ENCODE measurements at places on chromosomes 11 and 22.

DNA sequence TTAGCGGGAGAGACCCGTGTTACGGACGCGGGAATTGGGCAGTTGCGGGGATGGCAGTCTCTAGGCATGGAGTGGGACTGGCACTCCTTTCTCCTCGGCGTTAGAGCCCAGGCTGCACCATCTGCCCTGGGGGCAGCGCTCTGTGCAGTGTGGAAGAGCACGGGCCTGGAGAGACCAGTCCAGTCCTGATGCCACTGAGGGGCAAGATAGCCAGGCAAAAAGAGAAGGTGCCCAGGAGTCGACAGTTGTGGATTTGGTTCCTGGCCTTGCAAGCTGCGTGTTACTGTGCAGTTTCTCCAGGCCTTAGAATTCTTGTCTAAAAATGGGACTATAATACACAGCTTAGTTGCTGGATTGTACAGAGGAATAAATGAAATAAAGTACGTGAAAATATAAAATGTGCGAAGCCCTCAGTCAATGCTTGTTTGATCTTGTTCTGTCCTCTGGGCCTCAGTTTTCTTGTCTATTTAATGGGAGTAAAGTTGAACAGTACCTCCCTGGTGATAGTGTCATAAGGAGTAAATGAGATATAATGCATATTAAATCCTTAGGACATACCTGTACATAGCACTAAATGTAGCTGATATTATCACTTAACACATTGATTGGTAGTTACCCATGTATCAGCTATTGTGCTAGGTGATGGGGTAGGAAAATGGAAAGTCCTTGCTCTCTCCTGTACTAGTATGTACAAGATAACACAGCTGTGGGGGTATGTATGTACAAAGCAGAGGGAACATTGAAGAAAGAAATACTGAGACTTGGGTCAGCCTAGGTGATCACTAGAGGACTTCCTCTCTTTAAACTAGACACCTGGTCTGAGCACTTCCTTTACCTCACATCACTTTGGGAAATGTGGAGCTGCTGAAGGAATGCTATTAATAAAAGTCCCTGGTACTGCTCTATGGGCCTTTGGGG, 1.2 kb downstream of the ATXN10 start:
- DNase-seq: no peak

GRCh38 chr11:76455331-76455730, 10.5 kb downstream of the EMSY start:
- DNase-seq: no peak

GRCh38 chr11:14148653-14149273, 186.2 kb downstream of the SPON1 start:
- no peak for DNase-seq

GRCh38 chr11:129281471-129282415, 89.6 kb upstream of the ARHGAP32 start:
- DNase-seq: no peak

- no peak for DNase-seq
These were observed 27.5 kb upstream of the POU2AF1 start for GRCh38 chr11:111406589-111406988.

DNA sequence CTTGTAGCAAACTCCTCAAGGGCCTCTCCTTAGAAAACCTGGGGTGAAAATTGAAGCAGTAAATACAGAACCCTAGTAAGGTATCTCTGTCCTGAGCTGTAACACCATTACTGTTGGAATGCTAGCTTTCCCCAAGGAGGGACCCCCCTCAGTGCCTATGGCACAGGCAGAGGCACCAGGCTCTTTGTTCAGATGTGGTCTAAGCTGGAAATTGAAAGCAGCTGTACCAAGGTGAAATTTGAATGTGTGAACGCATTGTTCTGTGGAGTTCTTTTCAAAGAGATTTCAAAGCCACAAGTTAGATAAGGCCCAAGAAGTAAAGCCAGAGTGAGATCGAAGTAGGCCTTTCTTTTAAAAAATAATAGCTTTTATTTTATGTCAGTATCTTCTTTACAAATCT, 71.9 kb upstream of the HORMAD2 start:
- no peak for DNase-seq

DNA sequence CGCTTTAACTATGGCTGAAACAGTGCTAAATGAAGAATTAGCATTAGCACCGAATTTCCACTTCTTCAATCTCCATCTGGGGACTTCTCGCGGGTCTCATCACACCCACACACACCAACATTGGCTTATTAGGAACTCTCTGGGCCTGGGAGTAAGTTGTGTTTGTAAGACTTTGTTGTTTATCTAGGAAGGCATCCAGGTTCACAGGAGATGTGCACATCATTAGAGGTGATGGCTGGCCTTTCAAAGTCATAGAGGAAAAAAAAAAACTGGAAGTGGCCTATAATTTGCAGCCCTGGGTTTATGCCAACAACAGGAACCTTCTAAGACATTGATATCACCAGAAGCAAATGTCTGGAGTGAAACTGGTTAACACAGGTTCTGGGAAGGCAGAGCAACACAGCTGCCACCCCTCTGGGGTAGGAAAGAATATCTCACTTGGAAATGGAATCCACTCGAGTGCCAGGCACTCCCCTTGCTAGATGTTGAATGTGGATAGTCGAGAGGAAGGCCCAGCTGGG, 84.5 kb downstream of the TRAF6 start:
- no peak for DNase-seq

DNA sequence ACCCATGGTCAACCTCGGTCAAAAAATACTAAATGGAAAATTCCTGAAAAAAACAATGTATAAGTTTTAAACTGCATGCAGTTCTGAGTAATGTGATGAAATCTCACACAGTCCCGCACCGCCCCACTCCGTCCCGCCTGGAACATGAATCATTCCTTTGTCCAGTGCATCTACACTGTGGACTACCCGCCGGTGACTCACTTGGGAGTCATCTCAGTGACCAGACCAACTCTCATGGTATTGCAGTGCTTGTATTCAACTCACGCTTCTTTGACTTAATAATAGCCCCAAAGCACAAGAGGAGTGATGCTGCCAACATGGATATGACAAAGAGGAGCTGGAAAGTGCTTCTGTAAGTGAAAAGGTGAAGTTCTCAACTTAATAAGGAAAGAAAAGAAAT, 48.8 kb downstream of the ARHGAP32 start:
- DNase-seq: no peak

DNA sequence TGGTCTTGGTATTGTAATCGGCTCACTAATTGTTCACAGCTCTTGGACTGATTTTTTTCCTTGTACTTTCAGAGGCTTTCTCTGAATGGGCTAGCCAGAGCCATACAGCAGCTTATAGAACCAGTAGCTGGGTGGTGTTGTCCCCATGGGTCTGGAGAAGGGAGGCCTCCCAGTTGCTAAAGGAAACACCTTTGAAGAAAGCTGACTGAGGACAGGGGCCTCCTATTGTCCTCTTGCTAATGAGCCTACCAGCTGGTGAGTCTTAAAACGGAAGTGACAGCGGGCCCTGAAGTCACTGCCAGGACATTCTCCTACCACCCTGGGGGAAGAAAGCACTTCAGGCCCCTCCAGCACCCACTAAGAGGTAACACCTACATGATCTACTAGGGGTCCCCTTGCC, 9.9 kb downstream of the FADS3 start:
- no peak for DNase-seq

DNA sequence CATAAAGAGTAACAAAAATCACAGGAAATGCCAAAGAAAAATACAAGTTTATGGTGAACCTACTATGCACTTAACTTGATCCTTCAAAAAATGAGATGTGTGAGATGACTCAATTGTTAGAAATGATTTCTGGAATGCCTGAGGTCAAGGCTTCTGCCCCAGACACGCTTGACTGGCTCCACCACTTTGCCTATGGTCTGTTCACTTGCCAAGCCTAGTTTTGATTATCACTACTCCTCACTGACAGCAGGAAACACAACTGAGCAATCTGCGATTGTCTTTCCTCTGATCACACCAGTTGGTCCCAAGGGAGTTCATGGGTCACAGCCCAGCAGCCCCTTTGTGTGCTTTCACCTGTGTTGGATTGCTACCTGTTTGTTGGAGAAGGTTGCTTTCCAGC, 20.6 kb upstream of the PRDM10 start:
- no peak for DNase-seq

DNA sequence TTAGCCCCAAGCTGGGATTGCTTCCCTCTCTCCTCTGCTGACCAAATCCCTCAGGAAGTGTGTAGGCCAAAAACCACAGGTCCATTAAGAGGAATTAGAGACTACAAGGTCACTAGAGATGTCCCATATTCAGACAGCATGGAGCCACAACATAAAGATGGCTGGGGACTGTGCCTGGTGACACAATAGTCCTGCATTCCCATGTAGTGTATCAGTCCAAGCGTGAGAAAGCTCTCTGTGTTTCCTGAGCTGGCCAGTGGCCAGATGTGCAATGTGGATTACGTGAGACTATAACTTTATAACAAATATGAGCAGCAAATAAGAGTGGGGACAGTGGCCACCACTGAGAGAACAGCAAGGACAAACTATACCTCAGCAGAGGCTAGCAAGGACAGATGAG, 7.6 kb upstream of the MS4A10 start:
- no peak for DNase-seq

- DNase-seq: no peak
These were observed 58.4 kb upstream of the FBXO3 start for GRCh38 chr11:33832676-33833075.

DNA sequence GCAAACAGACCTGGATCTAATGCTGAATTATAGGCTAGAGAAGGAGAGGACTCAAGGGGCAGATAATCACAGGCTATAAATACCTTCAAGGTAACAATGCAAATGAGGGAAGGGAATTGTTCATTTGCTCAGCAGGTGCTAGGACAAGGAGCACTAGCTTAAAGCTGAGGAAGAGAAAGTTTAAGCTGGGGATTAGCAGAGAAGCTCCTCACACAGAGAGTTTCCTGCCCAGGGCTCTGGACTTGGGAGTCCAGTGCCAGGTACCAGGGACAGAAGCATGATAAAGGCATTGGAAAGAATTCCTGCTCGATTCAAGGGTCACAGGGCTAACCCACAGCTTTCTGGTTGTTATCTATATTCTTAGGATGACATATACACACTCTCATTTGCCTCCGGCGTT, 509.9 kb downstream of the NTM start:
- DNase-seq: no peak

GRCh38 chr11:66022401-66023185, 3.7 kb downstream of the CATSPER1 start:
- peak; percentile 78 for DNase-seq

DNA sequence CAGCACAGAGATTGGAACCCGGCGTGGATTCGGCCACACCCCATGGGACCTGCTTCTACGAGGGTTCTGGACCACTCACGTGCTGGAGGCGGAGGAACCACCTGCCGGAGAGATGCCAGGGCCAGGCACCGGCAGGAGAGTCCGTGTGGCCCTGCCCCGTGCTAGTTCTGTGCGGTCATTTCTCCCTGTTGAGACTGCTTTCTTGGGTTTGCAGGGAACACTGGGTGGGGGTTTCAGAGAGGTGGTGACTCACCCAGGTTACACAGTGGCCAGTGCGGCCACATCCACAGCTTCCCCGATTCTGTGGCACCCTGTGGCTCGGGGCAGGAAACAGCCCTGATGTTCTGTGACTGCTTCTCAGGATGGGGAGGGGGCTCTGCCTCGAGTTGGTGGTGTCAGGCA, 3.6 kb upstream of the PHLDA2 start:
- no peak for DNase-seq

- no peak for DNase-seq
These were observed 19.3 kb upstream of the SHISAL1 start for GRCh38 chr22:44331881-44332714.

DNA sequence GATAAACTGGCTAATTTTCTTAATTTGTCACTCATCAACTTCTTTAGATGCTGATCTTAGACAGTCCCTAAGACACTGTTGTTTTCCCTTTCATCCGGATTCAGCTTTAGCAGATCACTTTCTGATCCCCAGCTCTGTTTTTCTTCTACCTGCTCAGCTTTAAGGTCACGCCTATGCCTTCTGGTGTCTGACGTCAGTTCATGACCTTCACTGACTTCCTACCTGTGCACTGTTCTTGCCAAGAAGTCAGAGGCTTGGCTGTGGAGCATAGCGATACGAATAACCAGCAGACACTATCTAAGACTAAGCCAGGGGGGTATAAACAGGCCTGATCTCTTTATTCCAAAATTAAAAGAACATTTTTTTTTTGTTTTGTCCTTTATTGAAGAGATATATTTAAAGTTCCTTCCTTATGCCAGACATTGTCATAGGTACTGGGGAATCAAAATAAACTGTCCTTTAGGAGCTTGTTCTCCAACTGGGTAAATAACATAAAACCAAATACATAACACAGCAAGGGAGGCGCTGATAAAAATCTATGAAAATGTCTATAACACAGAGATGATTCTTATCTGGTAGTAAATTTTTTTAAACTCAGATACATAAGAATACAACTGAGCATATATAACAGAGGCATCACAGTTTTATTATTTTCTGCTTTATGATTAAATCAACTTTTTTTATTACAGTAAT, 352.2 kb upstream of the CTSC start:
- no peak for DNase-seq

DNA sequence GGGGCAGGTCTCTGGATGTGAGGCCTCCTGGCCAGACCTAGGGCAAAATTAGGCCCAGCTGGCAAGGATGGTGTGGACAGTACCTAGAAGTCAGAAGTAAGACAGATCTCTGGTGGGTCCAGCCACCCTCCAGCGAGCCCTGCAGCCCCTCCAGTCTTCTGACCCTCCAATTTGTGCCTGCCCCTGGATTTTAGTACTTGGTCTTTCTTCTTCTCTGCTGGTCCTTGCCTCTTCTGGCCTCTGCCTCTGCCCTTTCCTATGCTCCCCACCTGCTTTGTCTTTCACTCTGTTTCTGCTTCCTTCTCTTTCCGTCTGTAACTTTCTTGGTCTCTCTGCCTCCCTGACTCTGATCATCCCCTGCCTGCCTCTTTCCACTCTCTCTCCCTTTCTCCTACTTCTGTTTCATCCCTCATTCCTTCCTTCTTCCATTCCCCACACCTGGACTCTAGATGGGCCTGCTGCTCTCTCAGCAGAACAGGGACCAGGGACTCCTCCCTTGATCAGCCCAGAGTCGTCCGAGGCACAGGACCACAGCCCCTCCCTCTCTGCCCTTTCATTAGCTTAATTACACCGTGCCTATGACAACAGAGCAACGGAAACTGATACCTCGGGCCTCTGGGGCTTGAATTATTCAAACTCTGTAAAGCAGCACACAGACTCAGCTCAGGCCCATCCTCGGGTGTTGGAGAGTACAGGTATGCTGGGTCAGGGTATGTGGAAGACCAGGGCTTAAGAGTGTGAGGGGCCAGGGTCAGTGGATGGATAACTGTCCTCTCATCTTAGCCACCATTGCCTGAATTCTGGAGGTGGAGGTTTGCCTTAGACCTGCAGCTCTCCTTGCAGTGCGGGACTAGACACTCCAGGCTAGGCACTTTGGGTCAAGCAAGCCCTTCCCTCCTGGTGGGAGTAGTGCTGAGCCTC, at the start of gene CHRNA10:
TSS of gene CHRNA10 (minus strand) at position 51 of the 921 bp plus-strand sequence. CDS start 72 bp downstream, outside the sequence.
- no peak for DNase-seq

DNA sequence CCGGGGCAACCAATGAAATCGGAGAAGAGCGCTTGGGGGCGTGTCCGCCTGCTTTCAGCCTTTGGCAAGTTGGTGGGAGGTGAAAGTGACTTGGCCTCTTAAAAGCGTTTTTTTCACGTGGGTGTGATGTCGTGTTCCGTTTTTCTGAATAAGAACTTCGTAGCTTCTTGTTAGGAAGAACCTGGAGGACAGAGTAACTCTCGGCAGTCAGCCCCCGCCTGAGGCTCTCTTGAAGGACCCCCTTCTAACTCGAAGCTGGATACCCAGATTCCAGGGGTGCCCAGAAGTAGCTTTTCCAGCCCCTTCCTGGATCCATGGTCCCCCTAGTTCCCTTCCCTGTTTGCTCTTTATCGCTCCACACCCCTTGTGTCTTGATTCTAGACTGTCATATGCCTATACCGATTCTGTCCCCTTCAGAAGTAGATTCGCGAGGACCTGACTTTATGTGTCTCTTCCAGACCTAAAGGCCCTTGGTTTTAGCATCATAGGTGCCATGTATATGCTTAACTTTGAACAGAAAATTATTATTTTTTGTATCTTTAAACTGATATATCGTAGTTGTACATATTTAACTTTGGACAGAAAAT, 915 bp upstream of the OSBP start:
- no peak for DNase-seq
